Trophoblast cell (in vitro differentiated cells and primary cell): ENCODE measurements at places on chromosomes 1 and 21.
A peak's percentile ranks its signal among the peaks of the same experiment; 100 is the strongest.

DNA sequence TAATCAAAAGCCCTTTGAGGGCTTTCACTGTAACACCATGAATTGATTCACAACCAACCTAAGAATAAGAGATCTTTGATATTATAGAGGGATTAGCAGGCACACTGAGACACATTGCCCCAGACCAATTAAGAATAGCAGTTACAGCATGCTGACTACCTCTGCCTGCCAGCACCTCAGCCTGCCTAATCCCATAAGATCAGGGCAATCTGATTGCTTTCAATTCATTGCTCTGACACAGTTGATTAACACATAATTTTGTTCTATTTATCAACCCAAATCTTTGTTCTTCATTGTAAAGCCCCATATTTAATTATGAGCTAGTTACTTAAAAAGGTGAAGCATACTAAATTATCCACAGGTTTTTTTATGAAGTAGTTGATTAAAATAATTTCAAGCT lies 548.8 kb upstream of the ZP4 start:
- H3K36me3 ChIP-seq = no peaks in the 10 kb centered on the region
- DNase-seq = no peak
- H3K27me3 ChIP-seq = no peaks in the 10 kb centered on the region
- H3K4me3 ChIP-seq = no peak overlapping the region
- H3K27ac ChIP-seq = no peak overlapping the region

- H3K36me3 ChIP-seq = no peaks in the 10 kb centered on the region
- no peaks in the 10 kb centered on the region for H3K4me1 ChIP-seq
- H3K4me3 ChIP-seq = no peak overlapping the region
Observed at GRCh38 chr1:67464746-67465145, 34.5 kb upstream of the SERBP1 start.

DNA sequence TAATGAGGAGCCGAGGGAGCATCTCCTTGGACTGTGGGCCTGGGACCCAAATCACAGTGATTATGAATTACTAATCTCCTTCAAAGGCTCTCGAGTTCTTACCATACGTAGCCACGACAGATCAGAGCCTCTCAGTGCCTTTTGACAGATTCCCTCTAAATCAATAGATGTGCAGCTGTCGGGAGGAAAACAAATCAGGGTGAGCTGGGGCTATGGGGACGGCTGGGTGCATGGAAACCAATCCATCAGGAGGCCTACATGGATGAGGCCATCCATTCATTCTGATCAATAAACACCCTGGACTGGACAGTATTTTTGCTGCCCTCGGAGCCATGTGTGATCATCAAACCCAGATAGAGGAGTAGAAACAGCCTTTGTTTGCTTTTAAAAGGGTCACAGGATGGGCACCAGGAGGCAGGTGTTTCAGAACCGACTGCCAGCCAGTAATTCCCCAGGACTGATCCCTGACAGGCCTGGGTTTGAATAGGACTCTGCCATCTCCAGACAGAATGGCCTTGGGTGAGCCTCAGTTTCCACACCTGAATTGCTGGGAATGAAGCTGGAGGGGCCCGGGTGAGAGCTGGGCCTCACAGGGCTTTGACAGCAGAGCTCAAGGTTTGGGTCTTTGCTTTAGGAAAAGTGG lies 532.8 kb downstream of the MATN1 start:
- H3K36me3 ChIP-seq = no peaks in the 10 kb centered on the region
- H3K27me3 ChIP-seq = no peaks in the 10 kb centered on the region
- H3K27ac ChIP-seq = no peak overlapping the region
- no peaks in the 10 kb centered on the region for H3K4me1 ChIP-seq

DNA sequence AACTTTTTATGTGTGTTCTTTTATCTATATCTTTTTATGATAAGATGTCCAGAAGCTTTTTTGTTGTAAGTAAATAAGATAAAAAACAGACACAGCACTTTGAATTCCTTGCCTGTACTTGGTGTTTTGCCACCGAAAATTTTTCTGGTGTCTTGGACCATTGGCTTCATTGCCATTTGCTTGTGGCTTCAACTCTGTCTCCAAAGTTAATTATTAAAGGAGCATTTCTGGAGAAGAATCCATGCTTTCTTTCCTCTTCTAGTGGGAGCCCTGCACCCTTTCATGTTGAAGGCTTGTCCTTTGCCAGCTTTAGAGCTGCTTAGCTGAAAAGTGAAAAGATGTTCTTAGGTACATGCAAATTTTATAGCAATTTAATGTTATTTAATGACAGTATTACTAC lies 112.2 kb downstream of the DYRK1A start:
- DNase-seq = no peak
- no peak overlapping the region for H3K4me3 ChIP-seq

- no peaks in the 10 kb centered on the region for H3K36me3 ChIP-seq
- no peak for DNase-seq
- H3K4me1 ChIP-seq = peaks cover 5% of the 10 kb centered on the region
- no peak overlapping the region for H3K4me3 ChIP-seq
- H3K27ac ChIP-seq = no peak overlapping the region
Observed at GRCh38 chr1:162674034-162674608, 41.9 kb downstream of the DDR2 start.

DNA sequence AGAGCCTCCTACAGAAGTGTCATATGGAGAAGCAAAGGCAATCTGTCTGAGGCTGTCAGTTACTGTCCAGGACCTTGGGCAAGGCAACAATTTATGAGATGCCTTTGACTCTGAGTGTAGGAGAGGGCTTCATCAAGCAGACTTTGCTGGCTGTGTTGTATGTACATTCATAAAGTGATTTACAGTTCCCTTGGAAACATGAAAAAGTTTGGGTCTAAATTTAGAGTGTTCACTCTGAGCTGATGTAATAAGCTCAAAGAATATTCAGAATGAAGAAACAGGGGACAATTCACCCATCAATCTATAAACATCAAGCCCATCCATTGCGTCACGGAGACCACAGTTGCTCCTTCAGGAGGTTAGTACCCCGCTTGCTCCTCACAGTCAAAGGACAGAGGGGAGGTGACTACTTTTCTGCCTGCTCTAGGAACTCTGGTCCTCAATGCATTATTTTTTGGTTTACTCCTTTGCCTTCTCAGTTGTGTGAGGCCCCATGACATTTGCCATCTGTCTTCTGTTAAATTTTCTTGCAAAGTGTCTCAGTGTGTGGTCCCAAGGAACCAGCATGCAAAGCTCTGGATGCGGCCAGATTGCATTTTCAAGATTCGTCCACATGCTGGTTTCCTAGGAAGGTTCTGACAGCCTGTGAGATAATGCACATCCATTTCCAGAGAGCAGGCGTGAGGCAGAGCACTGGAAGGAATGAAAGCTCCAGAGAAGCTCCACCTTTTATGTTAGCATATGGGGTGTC lies 241.1 kb upstream of the KIAA0040 start:
- no peak overlapping the region for H3K4me3 ChIP-seq
- H3K4me1 ChIP-seq = no peaks in the 10 kb centered on the region
- H3K36me3 ChIP-seq = no peaks in the 10 kb centered on the region
- no peaks in the 10 kb centered on the region for H3K27me3 ChIP-seq
- H3K27ac ChIP-seq = no peak overlapping the region
- DNase-seq = peak; percentile 13

GRCh38 chr1:165207853-165208515 lies 148.5 kb downstream of the LMX1A start:
- H3K4me3 ChIP-seq = no peak overlapping the region
- no peak for DNase-seq
- no peaks in the 10 kb centered on the region for H3K36me3 ChIP-seq
- no peaks in the 10 kb centered on the region for H3K4me1 ChIP-seq
- no peak overlapping the region for H3K27ac ChIP-seq

DNA sequence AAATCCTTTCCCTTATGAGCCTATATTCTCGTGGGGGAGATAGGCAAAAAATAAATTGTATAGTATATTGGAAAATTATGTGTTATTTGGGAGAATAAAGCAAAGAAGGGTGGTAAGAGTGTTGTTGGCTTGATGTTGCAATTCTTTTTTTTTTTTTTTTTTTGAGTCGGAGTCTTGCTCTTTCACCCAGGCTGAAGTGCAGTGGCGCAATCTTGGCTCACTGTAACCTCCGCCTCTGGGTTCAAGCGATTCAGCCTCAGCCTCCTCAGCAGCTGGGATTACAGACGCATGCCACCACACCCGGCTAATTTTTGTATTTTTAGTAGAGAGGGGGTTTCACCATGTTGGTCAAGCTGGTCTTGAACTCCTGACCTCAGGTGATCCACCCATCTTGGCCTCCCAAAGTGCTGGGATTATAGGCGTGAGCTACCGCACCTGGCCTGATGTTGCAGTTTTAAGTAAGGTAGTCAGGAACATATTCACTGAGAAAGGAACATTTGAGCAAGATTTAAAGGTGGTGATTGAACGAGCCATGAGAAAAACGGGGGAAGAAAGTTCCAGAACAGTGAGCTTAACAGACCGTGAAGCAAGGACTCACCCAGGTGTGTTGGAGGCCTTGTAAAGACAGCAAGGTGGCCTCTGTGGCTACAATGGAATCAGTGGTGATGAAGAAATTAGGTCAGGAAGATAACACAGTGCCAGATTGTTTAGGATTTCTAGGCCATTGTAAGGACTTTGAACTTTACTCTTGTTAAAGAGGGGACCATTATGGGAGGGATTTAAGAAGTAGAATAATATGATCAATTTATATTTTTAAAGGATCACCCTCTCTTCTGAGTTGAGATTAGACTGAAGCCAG lies 45.8 kb downstream of the RPRD2 start:
- no peak overlapping the region for H3K27ac ChIP-seq
- H3K36me3 ChIP-seq = no peaks in the 10 kb centered on the region
- peak; percentile 16 for DNase-seq

DNA sequence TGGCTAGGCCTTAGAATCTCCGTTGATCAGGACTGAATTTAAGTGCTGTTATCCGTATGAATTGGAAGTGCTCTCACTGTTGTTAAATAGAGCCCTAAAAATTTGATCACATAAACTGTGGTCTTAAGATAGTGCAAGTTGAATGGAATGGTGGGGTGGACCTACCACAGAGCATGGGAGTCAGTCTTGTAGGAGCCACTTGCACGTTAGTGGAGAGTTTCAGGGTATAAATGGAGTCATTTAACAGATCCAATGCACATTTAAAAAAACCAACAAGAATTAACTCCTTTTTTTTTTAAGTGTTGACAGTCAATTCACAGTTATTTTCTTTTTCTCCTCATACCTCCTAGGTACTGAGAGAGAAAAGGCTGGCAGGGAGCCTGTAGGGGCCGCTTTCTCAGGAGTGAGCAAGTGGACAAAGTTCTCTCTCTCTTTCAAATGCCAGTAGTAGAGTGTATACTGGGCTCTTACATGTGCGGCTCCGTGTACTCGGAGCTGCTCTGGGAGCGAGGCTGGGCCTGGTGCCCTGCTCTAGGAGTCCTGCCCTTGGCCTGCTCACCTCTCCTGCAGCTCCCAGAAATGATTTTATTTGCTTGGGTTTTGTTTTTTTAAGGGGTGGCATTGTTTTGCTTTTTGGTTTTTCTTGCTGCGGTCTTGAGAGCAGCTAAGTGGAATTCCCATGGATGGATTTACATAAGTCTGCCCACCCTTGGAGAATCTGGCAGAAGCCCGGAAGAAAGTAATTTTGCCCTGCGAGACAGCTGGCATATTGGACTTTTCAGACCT lies 91.3 kb downstream of the ATP5PO start:
- H3K4me1 ChIP-seq = no peaks in the 10 kb centered on the region
- H3K36me3 ChIP-seq = peaks cover 22% of the 10 kb centered on the region
- no peak overlapping the region for H3K27ac ChIP-seq
- no peak for DNase-seq

DNA sequence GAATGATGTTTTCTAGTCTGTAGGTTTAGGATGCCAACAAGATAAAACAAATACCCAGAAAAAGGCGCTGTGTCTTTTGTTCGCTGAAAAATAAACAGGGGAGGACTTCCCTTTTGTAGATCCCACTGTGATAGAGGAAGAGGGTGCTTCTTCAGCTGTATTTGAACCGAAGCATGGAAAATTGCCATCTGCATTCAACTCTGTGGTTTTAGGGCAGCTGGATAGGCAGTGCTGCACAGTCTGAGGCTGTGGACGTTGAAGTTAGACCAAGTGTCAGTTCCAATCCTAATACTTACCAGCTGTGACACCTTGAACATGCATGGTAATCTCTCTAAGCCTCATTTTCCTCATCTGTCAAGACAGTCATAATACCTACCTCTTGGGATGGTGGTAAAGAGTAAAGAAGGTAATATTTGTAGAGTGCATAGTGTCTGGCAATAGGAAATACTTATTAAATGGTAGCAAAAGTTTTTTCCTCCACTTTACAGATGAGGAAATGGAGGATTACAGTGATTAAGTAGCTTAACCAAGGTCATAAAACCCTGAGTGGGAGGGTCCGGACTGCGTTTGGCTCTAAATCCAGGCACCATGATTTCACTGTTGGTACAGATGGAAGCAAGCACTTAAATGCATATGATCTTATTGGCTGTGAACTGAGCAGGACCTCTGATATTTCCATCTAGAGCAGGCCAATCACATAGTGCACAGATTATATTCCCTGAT lies 48.5 kb downstream of the UTP25 start:
- H3K4me3 ChIP-seq = no peak overlapping the region
- no peak for DNase-seq
- no peaks in the 10 kb centered on the region for H3K27me3 ChIP-seq
- H3K27ac ChIP-seq = no peak overlapping the region
- no peaks in the 10 kb centered on the region for H3K4me1 ChIP-seq
- H3K36me3 ChIP-seq = no peaks in the 10 kb centered on the region

- no peak for DNase-seq
- no peaks in the 10 kb centered on the region for H3K27me3 ChIP-seq
- no peaks in the 10 kb centered on the region for H3K4me1 ChIP-seq
- H3K4me3 ChIP-seq = no peak overlapping the region
- no peaks in the 10 kb centered on the region for H3K36me3 ChIP-seq
- no peak overlapping the region for H3K27ac ChIP-seq
Observed at GRCh38 chr1:195236991-195237889, 1371.0 kb downstream of the KCNT2 start.

DNA sequence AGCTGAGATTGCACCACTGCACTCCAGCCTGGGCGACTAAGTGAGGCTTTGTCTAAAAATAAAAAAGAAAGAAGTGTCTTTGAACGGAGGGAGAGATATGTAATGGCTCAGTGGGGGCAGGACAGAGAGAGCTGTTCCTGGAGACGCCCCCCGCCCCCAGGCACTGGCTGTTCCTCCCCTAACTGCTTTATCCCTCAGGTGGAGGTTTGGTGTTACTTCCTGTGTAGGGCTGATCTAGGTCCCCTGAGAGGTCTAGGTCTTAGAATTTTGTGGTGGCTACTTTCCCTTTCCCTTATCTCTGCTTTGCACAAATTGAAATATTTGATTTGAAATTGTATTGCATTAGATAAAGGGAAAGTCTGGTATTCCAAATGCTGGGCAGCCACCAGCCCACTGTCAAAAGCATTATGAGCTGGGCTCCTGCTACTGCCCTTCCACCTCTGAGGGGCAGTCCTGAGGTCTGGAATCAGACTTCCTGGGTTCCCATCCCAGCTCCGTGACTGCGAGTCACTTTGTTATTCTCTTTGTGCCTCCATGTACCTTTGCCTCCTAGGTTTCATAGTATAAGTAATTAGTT lies 134.8 kb upstream of the KIF26B start:
- H3K27me3 ChIP-seq = no peaks in the 10 kb centered on the region
- no peaks in the 10 kb centered on the region for H3K4me1 ChIP-seq
- DNase-seq = no peak
- no peak overlapping the region for H3K4me3 ChIP-seq
- H3K27ac ChIP-seq = no peak overlapping the region
